Kidney epithelial cell (primary cell): ENCODE measurements at places on chromosomes 7 and 10.

GRCh38 chr10:10160821-10161312 is 856.8 kb upstream of the CELF2 start:
- no peak for DNase-seq

DNA sequence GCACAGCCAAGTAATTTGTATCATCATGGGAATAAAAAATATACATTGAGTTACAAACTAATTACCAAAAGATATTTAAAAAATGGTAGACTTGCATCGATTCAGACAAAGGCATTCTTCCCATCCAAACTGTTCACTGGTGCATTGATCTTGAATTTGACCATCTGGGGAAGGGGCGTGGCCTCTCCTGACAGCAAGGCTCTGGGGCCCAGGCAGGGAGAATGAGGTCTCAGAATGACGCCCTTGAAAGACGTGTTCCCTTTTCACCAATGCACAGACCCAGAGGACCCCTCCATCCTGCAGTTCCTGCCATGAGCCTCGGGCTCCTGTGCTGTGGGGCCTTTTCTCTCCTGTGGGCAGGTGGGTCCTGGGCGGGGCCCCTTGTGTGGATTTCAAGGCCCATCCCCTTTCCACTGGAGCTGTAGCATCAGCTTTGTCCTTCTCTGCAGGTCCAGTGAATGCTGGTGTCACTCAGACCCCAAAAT is 91.1 kb upstream of the PRSS58 start:
- no peak for DNase-seq

DNA sequence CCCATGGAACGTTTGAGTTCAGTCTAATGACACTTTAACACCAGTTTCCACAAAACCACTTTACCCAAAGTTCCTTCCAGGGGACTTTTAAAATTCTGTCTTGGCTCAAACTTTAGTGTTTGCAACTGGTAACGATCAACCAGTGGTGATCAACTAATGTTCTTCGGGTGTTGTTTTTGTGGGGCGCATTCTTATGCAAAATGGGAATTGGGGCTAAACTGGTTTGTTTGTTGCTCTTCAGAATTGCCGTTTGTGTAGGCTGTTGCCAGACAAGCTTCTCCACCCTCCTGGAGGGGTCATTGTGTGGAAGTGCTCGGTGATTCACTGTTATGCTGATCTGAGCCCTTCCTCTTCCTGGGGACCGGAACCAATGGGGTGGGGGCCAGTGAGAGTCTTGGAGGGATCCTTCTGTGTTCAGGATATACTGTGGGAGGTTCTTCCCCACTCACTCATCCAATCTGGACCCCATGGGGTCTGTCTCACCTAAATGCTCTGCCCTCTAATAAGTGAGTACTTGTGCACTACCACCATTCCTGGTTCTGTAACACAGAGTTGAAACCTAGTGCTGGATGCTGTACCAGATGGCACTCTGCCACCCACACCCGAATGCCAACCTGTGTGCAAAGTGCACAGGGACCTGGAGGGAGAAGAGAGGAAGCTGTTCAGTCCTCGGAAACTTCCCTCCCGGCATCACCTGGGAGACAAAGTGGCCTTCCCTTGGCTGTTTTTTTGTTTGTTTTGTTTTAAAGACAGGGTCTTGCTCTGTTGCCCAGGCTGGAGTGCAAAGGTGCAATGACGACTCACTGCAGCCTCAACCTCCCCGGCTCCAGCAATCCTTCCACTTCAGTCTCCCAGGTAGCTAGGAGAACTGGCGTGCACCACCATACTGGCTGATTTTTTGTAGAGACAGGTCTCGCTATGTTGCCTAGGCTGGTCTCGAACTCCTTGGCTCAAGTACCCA is 2.1 kb downstream of the NFE2L3 start:
- no peak for DNase-seq

GRCh38 chr10:73366381-73367298 is 8.0 kb upstream of the CFAP70 start:
- DNase-seq: no peak

DNA sequence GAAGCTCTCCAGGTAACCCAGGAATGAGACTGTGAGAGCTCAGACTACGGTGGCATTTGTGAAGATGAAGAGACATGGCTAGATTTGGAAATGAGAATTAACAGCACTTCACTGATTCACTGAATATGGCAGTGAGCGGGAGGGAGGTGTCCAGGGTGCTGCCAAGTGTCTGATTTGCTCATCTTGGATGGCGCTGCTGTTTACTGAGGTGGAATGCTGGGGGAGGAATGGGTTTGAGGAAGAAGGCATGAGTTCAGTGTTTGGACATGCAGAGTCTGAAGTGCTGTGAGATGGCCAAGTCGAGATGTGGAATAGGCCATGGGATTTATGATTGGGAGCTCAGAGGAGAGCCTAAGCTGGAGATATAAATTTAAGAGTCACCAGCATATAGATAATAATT is 437.1 kb upstream of the NPVF start:
- no peak for DNase-seq

DNA sequence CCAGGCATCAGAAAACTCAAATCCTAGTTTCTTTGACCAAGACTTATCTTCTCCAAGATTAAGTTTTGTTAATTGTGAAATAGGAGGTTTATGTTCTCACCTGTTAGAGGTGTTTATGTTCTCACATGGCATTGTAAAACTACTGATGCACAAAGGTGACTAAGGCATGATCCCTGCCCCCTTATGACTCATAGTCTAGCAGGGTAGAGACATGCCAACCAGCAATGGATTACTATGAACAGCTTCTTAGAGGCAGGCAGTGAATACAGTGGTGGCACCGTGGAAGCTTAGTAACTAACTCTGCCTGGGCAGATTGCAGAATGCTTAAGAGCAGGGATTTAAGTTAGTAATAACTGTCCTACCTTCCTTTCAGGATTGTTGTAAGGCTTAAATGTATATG is 400.9 kb downstream of the SORCS3 start:
- peak; percentile 81 for DNase-seq

DNA sequence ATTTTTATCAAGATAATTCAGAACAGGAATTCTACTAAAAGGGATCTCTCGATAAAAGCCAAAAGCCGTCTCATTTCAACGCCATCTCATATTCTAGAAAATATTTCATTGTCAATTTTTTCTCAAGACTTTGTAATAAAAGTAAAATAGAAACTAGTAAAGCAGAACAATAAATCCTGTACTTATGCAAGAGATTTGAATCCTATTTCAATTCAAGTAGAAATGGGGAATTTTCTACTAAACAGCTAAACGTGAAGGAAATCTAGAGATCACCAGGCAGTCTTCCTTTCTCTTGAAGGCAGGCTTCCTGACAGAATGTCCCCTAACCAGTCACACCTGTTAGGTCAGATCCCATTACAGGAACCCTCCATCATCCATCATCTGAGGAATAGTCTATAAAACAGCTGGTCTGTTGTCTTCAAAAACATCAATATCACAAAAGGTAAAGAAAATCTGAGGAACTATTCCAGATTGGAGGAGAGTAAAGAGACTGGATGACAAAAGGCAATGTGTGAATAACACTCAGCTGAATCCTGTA is 23.7 kb downstream of the USP6NL start:
- no peak for DNase-seq
